ENCODE measurements at places on chromosomes 2 and 18.

DNA sequence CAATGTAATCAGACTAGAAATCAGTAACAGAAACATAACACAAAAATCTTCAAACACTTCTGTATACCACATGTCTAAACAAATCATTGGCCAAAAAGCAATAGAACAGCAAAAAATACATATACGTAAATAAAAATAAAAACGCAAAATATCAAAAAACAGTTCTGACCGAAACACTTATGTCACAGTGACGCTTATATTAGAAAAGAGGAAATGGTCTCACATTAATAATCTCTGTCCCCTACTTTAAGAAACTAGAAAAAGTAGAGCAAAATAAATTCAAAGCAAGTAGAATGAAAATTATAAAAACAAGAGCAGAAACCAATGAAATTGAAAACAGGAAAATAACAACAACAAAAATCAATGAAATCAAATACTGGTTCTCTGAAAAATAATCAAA is 41.9 kb downstream of the TMEM131 start:
- no peak for DNase-seq

DNA sequence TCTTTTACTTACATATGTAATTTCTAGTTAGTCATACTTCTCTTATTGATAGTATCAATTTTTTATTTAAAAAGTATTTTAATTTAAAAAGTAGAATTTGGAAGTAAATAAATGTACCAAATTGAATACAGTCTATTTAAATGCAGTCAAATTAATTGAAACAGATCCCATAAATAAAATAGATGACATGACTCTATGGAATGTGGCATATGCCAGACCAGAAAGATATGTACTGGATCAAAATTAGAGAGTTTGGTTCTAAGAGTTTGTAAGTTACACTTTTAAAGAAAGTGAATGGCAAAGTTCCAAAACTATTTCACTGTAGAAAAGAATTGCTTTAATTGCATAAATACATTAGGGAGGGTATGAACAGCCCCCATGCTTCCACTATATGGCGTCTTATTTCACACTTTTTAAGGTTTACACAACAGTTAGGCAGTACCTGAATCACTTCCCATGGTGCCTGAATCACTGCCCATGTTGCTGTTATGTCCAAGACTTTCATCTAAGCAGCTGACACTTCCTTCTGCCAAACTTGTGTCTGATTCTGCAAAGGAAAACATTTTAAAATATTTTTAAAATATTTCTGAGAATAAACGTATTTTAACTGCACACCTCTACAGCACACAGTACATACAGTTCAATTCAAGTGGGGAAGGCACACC is 25.2 kb downstream of the IFIH1 start:
- no peak for DNase-seq

GRCh38 chr2:219467736-219468075 is 31.0 kb upstream of the GMPPA start:
- DNase-seq = no peak

DNA sequence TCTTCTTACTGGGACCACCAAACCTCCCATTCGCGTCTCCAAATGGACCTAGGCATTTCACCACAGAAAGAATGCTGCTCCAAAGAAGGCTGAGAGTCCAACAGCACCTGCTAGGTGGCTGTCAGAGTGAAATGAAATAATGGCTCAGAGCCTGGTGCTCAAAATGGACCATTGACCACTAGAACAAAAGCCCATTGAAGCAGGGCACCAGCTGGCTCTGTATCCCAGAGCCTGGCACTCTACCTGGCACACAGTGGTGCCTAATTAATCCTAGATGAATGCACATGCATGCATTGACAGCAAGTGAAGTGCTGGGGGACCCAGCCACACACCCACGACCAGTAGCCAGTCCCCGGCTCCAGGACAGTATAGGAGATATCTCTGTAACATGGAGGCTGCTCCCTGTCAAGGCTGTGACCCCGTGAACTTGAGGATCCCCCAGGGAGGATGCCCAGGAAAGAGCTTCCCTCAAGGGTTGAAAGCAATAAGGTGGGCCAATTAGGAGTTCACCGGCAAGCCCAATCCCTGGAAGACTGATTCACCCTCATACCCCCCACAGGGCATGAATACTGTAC is 261.3 kb downstream of the TNS1 start:
- no peak for DNase-seq

DNA sequence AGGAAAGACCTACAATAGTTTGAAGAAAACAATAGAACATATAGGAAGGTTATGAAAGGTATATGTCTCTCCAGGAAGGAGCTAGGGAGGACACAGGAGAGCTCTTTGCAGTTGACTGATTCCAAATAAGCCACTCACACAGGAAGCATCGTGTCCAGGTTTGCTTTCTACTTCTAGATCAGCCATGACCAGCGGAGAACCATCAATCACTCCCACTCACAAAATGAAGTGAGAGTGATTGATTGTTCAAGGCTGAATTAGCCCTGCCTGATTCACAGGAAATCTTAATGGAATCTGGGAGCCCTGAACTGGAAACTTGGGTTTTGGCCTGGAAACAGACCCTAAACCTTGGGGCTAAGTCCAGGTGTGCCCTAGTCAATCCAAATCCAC is 1292.2 kb upstream of the ZEB2 start:
- DNase-seq = no peak

DNA sequence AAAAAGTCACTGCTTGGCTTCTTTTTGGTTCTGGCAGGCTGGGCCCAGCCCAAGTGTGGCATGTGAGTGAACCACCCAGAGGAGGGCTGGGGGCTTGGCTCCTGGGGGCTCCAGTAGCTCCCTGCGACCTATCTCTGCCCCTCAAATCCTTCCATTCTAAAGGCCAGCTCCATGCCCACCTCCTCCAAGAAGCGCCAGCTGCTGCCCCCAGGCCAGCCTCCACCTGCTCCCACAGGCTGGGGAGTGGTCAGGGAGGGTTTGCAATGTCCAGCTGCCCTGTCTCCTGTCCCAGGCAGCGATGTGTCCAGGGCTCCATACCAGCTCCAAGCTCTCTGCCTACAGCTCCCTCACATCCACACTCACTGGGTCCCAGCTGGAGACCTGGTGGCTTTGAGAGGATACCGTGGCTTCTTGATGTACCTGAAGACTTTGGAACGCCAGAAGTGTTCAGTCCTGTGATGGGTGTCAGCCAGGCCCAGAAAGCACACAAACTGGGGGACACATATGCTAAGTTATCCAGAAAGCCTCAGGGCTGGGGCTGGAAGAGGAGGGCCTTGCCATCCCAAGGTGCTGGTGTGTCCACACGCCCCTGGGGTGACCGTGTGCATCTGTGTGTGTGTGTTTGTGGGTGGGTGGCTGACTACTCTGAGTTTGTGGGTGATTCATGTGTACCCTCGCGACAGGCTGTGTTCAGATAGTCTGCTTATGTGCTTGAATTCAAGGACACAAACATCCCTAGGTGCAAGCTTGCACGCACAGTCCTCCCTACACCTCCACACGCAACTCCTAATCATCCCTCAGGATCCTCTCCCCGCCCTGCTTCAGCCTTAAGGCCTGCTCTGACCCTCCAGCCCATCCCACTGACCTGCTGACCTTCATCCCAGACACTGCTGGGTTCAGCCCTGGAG is 33.4 kb downstream of the ZFP36L2 start:
- DNase-seq = no peak

DNA sequence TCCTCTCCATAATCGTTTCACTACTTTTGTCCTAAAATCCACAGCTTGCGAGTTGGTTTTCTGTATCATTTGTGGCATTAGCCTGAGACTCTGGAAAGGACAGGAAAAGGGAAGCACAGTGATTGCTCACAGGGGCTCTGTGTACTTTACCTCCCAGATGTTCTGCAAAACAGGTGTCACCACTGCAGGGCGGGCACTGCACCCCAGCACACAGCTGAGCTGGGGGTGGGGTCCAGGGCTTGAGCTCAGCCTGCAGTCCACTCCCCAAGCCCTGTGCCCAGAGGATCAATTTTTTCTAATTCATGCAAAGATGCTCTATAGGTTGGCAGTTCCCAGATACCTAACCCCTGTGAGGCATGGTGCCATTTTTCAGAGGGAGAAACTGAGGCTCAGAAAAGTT is 119.4 kb upstream of the GLI2 start:
- no peak for DNase-seq

DNA sequence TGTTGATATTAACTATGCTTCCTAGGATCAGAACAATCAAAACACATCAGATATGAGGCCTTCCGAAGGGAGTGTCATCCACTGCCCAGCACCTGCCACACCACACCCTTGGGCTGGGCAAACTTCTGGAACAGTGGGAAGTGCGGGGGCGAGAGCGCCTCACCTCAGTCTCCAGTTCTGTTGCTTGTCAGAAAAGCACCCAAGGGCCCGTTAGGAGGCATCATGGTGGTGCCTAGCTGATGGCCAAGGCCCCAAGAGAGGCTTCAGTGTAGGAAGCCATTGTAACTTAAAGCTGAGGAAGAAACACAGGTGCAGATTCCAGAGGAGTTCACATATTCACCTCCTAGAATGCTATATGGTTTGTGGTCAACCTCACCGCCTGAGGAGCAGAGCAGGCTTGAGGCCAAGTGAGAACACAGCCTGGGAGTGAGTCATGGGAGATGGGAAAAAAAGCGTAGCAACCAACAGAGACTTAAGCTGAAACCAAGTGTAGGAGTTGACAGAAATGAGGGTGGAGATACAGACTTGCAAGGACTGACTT is 85.1 kb upstream of the ATL2 start:
- DNase-seq = no peak

GRCh38 chr18:57705832-57706595 is 84.4 kb upstream of the NARS1 start:
- no peak for DNase-seq

DNA sequence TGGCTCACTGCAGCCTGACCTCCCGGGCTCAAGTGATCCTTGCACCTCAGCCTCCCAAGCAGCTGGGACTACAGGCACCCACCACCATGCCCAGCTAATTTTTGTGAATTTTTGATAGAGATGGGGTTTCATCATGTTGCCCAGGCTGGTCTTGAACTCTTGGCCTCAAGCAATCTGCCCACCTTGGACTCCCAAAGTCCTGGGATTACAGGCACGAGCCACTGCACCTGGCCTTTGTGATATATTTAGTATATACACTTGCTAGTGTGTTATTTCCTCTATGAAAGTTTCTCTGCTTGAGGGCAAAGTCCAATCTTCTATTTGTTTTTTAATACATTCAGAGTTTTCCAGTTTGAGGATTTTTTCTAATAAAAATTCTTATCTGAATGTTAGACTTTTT is 119.3 kb downstream of the GALNT3 start:
- DNase-seq = no peak

DNA sequence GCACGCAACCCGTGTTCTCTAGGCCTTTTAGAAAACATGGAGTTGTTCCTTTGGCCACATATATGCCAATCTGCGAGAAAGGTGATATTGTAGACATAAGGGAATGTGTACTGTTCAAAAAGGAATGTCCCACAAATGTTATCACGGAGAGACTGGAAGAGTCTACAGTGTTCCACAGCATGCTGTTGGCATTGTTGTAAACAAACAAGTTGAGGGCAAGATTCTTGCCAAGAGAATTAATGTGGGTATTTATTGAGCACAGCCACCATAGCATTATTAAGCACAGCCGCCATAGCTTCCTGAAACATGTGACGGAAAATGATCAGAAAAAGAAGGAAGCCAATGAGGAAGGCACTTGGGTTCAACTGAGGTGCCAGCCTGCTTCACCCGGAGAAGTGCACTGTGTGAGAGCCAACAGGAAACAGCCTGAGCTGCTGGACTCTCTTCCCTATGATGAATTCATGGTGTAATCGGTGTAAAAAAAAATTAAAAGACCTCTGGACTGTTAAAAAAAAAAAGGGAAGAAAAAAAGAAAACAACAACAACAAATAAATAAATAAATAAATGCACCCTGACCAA is 29.0 kb upstream of the REL start:
- DNase-seq = no peak

GRCh38 chr2:79935771-79936657 is 368.5 kb downstream of the LRRTM1 start:
- DNase-seq = peak; percentile 1

DNA sequence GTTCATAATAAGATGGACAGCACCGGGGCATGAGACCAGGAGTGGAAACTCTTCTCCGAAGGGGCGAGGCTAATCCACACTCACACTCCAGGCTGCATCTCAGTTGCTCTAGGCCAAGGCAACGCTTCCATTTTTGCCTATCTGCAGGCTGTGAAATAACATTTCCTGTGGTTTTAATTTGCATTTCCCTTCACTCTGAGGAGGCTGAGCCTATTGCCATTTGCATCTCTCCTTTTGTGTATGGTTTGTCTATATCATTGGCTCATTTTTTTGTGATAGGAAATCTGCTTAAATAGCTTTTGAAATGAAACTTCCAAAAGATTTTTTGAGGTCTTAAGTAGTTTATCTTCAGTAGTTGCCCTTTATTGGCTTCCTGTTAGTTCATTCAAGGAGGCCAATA is 57.6 kb downstream of the TPGS2 start:
- DNase-seq = no peak

DNA sequence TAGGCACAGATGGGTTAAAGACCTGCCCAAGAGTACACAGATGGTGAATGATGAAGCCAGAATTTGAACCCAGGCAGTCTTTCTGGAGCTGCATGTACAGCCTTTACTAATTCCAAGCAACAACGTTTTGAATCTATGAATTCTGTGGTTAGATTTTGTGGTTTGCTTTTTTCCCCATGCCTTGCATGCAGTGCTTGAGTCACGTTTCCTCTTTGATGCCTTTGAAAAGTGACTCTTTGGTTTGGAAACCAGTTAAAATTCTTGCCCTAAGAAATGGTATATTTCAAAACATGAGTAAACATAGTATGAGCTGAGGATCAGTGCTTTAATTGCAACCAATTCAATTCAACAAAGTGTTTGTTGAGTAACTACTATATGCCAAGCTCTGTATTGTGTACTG is 48.2 kb upstream of the PPM1B start:
- DNase-seq = no peak

GRCh38 chr18:5197032-5197434 is at the start of gene AKAIN1:
TSS of gene AKAIN1 (minus strand) at chr18:5197257. CDS start at chr18:5197053, 204 bp downstream.
- peak; percentile 4 for DNase-seq

GRCh38 chr18:43314941-43315340 is 37.7 kb upstream of the SYT4 start:
- DNase-seq = no peak

- DNase-seq = no peak
Measured at GRCh38 chr2:106160786-106161261, 33.3 kb downstream of the UXS1 start.

DNA sequence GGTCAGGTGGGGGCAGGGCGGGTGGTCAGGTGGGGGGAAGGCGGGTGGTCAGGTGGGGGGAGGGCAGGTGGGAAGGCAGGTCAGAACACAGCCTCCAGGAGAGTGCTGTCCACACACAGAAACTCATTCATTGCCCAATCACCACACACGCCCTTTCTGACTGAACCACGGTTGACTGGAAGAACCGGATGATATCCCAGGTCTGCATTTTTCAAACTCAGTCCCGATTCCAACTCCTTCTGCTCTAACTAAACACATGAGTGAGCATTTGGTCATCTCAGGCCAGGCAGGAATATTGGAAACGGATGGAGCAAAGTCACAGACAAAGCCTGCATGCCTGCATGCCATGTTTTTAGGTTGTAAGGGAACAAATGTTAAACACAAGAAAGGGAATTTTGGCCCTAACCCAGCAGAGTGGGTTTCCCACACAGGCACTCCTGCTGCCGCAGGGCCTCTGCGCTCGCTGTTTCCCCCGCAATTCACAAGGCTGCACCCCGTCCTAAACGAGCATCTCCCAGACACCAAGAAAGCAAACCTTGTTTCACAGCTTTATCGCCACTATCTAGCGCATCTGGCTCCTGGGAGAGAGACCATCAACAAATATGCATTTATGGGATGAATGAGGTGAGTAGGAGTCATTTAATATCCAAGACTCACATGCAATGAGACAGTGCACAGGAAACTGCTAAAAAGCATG is 100.1 kb downstream of the ZNF516 start:
- DNase-seq = no peak
